ENCODE measurements at places on chromosomes 6 and 20.

DNA sequence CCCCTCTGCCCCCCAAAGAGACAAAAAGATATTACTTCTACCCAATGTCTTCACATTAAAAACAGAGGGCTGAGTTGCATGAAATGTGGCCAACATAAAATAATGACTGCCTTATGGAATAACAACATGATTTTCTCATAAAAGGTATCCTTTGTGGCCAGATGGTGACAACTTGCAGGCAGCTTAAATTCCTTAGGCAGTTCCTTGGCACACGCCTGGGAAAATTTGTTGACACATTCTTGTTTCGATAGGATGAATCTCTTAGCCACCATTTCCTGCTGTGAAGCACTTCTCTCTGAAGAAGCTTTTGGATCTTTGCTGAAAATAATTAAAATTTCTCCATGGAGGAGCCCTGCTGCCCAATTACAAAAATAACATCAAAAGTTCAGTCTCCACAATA lies 109.0 kb upstream of the COL21A1 start:
- no peak for DNase-seq

- no peak for DNase-seq
These were observed 25.6 kb upstream of the ABCC10 start for GRCh38 chr6:43401730-43402129.

GRCh38 chr20:1374246-1374645 lies 18.6 kb downstream of the FKBP1A start:
- no peak for DNase-seq

DNA sequence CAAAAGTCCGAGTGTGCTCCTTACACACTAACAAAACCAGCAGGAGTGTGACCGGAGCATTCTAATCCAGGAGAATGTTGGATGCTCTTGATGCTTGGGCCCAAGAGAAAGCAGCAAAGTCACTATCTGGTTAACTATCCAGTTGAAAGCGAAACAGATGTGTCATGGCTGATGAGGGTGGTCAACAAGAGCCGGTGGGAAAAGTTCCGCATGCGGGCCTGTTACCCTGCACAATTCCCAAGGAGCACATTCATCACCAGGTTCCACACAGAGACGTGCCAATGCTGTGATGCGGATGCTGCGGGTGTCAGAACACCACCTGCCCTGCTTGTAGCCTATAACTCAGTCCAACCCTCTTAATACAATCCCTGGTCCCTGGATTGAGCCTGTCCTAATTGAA lies 38.7 kb downstream of the IL20RA start:
- no peak for DNase-seq

- no peak for DNase-seq
These were observed 11.0 kb downstream of the FAM135A start for GRCh38 chr6:70424291-70424690.

GRCh38 chr6:107695061-107695720 lies 128.9 kb downstream of the SCML4 start:
- DNase-seq, result no peak

DNA sequence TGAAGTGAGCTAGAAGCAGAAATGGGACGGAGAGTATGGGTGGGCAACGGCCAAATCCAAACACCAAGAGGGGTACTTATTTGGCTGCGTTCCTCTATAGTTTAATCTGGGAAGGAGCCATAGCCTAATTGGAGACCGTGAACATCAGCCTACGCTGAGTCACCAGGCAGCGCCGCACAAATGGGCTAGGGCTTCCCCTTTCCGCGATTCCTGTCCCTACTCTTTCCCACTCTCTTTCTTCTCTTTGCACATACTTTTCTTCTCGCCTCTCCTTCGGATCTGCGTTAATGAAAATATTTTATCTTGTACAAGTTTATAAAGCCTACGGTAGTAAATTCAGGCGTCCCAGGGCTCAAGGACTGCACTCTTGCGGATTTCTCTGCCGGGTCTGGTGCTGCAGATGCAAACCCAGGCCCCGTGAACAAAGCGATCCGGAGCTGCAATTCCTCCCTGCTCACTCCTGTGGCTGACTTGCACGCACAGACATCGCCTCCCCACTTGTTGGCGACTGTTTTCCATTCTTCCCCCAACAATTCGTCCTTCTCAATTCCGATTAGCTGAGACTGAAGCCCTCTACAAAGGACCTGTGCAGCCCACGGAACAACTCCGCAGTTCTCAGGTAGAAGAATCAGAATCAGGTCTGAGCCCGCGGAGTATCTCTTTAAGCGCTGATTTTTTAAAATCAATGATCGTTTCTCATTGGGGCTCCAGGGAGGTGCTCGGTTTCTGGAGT lies 4.2 kb upstream of the TBX18 start:
- no peak for DNase-seq

DNA sequence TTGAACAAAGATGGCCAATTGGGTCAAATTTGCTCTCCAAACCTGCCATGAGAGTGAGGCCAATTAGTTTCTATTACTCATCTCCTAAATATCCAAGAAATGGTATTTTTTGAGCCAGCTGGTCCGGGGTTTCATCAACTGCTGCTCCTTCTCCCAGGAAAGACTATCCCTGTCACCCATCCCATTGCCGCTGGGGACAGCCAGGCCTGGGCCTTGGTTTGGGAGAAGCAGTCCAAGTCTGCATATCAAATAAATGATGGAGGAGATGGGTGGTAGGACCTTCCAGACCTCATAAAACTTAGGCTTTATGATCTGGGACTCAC lies 46.7 kb upstream of the TTPAL start:
- no peak for DNase-seq

- peak; percentile 27 for DNase-seq
These were observed 59.6 kb downstream of the RAB44 start for GRCh38 chr6:36757206-36757605.

DNA sequence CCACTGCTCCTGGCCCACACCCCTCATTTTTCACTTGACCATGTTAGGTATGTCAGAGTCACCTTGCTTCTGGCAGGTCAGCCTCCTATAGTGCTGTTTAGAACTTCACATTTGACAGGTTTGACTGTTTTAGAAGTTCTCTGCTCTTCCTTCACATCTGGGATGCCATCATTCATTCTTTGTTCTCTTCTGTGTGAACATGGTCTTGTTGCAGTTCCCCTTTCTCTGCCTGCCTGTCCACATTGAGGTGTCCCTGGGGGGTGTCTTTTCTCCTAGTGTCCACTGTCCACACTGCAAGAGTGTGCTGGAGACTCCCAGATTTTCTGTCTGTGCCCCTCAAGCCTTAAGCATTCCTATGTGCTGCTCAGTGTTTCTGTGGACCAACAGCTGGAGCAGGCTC lies 89.5 kb downstream of the JARID2 start:
- DNase-seq, result no peak

DNA sequence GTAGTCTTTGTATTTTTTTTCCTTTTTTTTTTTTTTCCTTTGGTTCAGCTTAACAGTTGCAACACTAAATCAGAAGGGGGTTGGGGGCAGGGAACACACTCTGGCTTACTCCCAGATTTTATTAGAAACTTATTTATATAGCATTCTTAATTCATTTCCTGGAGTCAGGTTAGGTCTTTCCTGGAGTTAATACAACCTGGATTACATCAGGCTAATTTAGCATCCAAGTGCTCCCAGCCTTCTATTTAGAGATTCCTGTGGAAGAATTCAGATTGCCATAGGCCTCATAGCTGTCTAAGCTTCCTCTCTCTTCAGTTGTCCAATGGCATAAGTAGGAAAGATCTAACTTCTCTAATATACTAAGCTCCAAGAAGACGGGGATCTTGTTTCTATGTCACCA lies 35.8 kb upstream of the PKHD1 start:
- DNase-seq, result no peak

DNA sequence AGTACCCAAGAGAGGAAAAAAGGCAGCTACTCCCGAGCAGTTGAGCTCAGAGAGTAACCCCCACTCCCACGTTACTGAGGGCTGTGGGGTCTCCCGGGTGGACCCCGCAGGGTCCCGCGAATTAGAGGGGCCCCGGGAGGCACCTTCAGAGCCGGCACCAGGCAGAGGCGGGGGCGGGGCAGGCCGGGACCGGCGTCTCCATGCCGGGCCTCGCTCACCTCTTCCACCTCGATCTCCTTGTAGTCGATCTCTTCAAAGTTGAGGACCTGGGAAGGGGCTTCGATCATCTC lies 381 bp downstream of the MAP3K7 start:
- DNase-seq, result peak; percentile 40

DNA sequence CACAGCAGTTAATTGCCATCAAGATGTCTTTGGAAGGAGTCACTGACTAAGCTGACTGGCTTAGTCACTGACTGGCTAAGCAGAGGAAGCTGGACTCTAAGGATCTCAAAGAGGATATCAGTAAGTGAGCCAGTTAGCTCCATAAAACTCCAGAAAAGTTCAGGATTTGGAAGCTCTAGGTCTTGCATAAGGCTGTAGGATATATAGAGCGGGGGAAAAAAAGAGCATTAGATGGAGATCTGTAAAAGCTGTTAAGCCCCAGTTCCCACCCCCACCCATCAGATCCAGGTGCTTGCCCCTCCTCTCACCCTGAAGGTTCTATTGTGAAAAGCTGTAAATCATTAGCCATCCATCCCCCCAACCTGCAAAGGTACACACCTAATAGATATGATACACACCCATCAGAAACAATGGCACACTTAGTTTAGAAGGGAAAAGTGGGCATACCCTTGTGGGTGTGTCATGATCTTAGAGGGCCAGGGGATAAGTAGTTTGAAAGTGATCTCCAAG lies 32.2 kb downstream of the CARMIL1 start:
- DNase-seq, result no peak

DNA sequence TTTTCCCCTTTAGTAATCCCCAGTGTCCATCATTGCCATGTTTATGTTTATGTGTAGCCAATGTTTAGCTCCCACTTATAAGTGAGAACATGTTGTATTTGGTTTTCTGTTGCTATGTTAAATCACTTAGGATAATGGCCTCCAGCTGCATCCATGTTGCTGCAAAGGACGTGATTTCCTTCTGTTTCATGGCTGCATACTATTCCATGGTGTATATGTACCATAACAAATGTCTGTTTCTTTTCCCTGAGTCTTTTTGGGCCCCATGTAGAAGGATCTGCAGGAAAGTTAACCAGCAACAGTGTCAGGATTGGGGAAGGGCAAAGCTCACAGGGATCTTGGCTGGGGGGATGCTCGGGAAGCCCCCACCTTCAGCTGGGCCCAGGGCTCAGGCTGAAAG lies 64.3 kb upstream of the SULF2 start:
- DNase-seq, result no peak
